ENCODE measurements at places on chromosomes 1 and 21.

DNA sequence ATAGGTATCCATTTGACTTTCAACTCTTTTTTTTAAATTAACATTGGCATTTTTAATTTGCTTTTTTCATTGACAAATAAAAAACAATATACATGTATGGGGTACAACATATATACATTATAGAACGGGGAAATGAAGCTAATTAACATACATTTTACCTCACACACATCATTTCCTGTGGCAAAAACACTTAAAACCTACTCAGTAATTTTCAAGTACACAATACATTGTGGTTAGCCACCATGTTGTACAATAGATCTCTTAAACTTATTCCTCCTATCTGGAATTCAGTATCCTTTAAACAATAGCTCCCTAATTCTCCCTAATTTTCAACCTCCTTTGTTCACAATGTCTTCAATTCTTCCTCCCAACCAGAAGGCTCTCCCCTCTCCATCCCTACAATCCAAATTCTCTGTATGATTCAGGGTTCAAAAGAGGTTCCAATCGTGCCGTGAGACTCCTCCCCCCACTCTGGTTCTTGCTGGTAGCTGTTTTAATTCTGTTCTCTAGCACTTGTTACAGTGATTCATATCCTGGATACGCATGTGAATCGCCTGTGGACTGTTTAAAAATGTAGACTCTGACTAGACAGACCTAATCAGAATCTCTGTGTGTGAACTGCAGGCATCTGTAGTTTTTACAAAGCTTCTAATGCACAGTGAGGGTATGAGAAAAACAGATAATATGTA is 87.6 kb upstream of the DUSP10 start:
- peak; percentile 46 for DNase-seq

GRCh38 chr1:90879281-90879680 is 142.6 kb downstream of the ZNF644 start:
- DNase-seq, result no peak

- no peak for DNase-seq
Measured at GRCh38 chr1:230356190-230356589, 69.9 kb downstream of the PGBD5 start.

GRCh38 chr1:97668945-97669344 is 251.9 kb downstream of the DPYD start:
- no peak for DNase-seq

- DNase-seq, result no peak
Measured at GRCh38 chr1:109770331-109771095, 6.8 kb upstream of the EPS8L3 start.

- no peak for DNase-seq
Measured at GRCh38 chr1:154402409-154402921, 2.7 kb upstream of the IL6R start.

DNA sequence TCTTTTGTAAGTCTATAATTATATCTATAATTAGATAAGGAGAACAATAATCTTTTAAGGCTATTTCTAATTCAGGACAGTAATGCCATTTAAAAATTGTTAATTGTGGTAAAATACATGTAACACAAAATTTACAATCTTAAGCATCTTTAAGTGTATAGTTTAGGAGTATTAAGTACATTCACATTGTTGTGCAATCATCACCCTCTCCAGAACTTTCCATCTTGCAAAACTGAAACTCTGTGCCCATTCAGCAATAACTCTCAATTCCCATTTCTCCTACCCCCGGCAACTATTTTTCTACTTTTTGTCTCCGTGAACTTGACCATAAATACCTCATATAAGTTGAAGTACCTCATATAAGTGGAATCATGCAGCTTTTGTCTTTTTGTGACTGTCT is 93.9 kb upstream of the KCNA3 start:
- DNase-seq, result no peak

DNA sequence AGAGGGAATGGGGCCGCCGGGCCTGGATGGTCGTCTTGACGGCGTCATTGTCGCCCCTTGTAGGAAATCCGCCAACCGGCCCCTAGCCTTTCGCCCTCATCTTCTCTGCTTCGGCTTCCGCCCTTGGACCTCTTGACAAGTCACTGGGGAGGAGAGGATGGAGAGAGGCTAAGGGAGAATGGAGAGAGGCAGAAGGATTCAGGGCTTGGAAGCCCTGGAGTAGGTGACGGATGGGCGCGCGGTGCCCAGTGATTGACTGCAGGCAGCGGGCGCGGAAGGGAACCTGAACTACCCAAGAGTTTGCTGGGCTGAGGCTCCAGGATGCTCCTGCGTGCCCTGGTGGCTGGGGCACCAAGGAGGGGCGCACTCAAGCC is 651 bp downstream of the PDE4B start:
- no peak for DNase-seq

DNA sequence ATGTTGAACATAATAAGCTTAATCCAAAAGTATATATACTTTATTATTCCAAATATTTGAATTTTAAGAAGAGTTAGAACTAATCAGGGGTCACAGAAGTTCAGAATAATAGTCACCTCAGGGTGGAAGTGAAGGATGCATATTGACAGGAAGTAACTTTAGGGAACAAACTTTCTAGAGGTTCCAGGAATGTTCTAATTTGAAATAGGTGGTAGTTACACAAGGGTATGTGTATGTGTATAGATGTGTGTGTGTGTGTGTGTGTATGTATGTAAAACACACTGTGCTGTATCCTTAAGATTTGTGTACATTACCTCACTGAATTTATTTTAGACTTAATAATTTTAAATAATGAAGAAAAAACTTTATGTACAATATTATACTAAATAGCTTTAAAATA is 110.4 kb downstream of the ACBD6 start:
- DNase-seq, result no peak

- no peak for DNase-seq
Measured at GRCh38 chr1:109624201-109625010, 4.8 kb downstream of the AMPD2 start.

DNA sequence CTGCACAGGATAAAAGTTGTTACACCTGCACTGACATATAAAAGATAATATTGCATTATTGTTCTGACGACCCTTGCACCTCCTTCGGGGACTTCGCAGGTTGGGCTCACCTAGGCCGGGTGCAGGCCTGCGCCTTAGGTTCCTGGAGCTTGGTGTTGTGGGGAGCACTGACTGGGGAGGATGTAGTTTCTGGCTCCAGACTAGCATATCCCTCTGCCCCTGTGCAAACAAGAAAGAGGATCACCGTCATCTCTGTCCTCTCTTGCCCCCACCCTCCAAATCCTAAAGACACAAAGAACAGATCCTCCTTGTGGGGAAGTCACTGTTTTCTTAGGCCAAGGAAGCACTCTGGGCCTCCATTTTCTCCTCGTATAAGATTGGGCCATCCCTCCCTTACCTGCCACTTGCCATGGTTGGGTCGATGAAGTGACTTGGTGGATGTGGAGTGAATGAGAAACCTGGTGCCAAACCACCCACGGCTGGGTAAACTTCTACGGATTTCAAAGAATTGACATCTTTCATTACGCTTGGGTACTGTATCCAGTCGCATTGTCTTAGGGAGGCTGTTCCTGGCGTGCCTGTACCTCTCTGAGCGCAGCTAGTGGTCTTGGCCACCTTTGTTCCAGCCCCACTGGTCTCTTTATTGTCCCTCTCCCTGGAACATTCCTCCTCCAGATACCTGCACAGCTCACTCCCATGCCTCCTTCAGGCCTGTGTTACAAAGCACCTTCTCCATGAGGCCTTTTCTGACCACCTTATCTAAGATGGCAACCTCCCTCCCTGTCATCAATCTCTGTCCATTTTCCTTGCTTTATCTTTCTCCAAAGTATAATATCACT is 34.4 kb upstream of the PKP1 start:
- DNase-seq, result no peak

DNA sequence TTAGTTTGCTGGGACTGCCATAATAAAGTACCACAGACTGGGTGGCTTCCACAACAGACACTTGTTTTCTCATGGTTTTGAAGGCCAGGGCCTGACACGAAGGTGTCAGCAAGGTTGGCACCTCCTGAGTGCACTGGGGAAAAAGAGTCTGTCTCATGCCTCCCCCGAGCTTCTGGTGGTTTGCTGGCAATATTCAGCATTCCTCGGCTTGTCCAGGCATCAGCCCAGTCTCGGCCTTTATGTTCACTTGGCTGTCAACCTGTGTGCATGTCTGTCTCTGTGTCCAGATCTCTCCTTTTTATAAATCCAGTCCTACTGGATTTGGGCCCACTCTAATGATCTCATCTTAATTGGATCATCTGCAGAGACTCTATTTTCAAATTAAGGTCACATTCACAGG is 72.6 kb downstream of the DOP1B start:
- no peak for DNase-seq

DNA sequence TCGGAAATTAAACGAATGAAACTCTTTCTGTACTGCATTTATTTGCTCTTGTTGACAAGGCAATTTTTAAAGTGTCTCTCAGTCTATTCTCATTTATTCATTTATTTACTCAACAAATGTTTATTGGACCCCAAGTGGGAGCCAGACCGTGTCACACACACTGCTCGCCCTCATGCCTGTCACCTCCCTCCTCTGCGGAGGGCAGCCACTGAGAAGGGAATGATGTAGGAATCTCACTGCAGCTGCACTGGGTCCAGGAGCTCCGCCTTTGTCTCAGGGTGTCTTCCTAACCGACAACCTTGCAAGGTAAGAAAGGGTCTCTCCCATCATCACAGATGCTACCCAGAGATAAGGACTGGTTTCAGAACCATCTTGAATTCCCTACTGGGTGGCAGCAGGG is 14.1 kb upstream of the KLHDC7A start:
- DNase-seq, result no peak

DNA sequence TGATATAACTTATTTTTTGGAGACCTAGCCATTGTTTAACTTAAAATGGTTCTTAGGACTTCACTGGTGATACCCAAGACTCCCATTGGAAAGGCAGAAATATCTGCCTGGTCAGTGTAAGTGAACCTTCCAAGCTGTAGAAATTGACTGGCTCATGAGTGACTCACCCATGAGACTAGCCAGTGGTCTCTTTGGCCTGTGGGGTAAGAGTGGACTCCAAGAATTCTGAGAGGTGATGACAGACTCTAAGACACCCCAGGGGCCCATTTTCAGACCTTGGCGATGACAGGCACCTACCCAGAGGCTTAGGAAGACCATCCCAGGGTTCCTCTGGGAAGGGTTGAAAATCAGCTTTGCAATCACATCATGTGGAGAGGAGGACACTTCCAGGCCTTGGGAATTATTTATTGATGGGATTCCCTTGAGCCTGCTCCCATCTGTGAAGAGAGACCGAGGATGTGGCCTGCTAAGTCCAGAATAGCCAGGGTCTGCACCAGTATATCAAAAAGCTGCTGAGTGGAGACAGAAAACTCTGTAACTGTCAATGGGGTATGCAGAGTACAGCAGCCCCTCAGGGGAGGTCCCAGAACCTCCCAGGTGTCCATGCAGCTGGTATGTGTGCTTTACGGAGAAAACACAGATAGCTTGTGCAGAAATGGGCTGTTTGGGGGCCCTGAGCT is 78.9 kb downstream of the KAZN start:
- no peak for DNase-seq

DNA sequence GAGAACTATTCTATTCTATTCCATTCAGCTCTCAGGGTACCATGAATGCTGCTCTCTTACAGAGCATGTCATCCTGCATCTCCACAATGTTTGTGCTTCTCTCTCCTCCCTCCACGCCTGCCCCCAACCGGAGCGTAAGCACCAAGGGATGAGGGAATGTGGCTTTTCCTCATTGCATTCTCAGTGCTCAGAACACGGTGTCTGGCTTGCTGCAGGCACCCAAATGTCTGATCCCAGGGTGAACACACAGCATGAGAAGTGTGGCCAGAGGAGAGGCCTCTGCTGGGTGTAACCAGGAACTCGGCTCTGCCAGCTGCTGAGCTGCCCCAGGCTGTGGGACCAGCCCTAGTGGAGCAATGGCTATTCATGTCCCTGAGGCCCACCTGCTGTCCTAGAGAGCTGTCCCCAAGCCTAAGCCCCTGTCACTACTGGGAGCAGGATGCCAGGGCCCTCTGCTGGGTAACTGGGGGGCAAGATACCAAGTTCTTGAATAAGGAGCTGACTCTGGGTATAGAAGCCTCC is 38.3 kb downstream of the OLFML2B start:
- DNase-seq, result no peak

GRCh38 chr1:99170516-99170915 is 93.8 kb upstream of the PLPPR4 start:
- DNase-seq, result no peak

DNA sequence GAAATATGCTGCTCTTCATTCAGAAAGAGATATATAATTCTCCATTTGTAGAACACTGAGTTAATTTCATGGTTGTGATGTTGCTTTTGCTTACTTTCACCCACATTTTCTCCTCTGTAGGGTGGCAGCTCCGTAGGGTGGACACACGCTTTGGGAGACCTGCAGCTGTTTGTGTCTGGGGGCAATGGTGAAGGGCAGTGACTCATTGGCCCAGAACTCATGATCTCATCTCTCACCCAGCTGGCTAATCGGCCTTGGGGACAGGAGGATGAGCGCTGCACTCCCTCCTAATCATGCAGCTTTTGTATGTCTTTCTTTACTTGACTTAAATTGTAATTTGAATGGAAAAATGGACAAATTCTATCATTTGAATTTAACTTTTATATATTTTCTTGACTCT is 9.6 kb downstream of the DISC1 start:
- no peak for DNase-seq

DNA sequence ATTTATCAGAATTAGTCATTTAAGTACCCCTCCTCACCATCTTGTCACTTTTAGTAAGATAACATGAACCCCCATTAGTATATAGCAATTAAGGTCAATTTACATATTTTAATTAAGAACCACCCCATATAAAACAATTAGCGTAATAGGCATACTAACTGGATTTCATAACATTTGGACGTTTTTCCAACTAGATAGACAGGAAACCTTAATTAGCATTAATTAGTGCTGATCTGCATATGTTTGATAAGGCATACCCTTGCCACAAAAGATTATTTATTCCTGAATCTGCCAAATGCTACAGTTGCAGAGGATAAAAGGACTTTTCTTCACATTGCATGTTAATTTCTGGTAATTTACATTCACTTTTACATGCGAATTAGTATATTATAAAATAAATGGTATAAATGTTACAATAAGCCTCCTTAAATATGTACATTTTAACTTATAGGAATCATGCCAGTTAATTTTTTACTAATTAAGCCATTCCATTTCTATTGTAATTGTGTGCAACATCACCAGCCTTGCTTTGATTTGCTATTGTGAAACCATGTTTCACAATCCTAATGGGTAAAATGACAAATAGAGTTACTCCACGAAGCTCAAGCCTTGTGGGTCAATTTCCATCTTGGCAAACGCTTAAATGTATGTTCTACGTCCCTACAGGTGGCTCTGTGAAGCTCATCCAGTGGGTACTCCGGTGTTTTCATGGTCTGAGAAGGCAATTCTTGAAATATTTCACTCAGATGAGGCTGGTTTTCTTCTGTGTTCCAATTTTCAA is 469.6 kb downstream of the DPYD start:
- no peak for DNase-seq
